D721Med (cell line): ENCODE measurements at places on chromosomes 1 and 21.

DNA sequence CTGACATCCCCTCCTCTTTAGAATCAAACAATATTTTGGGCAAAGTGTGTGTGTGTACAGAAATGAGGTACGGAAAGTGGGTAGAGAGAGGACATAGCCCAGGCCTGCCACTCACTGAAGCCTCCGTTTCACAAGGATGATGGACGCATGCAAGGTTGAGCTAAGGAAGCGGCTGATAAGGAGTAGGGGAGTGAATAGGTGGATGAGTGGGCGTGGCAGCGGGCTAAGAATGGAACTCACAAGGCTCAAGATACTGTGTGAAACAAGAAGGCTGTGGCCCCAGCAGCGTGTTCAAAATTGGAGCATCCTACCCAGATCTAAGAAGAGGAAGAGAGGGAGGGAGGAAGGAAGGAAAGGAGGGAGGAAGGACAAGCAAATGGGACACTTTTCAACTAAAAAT is 37.5 kb downstream of the VWA5B1 start:
- no peak for DNase-seq

GRCh38 chr21:17436626-17437111 is 76.2 kb upstream of the CXADR start:
- no peak for DNase-seq

- DNase-seq = no peak
Observed at GRCh38 chr1:26913389-26913753, 404 bp downstream of the NR0B2 start.

DNA sequence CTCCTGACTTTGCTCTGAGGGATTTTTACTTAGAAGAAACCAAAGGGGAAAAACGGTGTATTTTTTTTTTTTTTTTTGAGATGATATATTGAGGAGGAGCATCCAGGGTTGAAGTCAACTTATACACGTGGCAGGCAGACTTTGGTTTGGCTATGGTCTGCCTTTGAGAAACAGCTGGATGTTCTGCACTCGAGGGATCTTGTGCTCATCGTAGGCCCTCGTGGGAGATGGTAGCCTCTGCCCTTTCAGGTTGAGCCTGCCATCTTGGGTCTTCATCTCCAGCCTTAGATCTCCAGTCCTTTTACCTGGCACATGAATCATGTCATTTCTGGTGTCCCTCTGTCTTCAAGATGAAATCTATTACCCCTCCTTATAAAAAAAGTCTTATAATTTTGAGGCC is 67.1 kb upstream of the UBE2U start:
- no peak for DNase-seq

DNA sequence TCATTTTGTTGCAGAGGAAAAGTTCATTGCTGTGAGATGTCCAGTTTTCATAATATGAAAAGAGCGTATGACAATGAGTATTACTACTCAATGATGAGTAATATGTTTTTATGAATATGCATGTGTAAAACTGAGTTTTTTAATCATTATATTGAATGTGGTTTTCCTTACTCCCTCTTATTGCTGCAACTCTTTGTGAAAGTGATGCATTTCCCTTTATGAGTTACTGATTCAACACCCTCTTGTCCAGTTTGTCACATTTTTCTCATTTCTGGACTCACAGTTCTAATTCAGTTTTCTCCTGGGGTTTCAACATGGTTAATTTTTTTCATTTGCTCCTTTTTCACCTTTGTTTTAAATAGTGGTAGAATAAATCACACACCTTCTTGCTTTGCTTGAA is 35.2 kb upstream of the KCNJ15 start:
- DNase-seq = no peak
